Fibroblast of skin of left quadriceps (primary cell): ENCODE measurements at places on chromosomes 4 and X.
A peak's percentile ranks its signal among the peaks of the same experiment; 100 is the strongest.

DNA sequence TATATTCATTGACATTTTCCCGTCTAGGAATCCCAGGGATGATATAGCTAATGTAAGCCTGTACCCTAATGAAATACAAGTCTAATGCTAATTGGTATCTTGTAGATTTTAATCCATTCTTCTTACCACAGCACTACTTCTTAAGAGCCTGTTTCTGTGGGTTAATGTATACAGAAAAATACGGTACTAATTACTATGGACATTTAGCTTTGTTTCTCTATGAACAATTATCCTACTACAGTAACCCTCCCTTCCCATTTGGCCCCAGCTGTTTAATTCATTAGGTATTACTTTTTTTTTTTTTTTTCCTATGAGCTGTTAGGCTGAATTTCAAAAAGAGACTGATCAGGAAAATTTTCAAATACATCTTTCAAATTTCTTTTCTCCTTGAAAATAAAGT lies 245.1 kb upstream of the SLC7A11 start:
- DNase-seq, result no peak

- no peak for DNase-seq
Observed at GRCh38 chr4:125519371-125520146, 204.8 kb downstream of the FAT4 start.

DNA sequence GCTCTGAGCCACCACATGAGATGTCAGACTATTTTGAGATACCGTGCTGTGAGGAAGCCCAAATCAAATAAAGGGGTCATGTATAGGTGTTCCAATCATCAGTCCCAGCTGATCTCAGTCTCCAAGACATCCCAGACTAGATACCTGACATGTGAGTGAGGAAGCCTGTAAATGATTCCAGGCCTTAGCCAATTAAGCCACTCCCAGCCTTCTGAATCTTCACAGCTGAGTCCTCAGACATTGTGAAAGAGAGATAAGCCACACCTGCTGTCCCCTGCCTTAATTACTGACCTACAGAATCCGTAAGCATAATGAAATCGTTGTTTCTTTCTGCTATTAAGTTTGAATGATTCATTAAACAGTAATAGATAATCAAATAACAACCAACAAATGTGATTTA lies 671.4 kb downstream of the ZNF674 start:
- DNase-seq, result no peak

DNA sequence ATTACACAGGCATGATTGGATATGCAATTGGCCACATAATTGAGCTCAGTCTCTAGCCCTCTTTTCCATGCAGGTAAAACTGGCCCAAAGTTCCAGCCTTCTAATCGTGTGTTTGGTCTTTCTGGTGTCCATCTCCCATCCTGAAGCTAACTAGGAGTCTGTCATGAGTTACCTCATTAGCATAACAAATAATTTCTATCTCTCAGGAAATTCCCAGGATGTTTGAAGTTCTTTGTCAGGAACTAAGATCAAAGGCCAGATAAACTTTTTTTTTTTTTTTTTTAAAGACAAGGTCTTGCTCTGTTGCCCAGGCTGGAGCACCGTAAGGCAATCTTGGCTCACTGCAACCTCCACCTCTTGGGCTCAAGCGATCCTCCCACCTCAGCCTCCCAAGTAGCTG lies 15.8 kb downstream of the ATXN3L start:
- DNase-seq, result no peak

GRCh38 chr4:1655081-1655480 lies 29.0 kb downstream of the FAM53A start:
- no peak for DNase-seq

- no peak for DNase-seq
Observed at GRCh38 chr4:26199596-26199995, 121.2 kb upstream of the RBPJ start.

DNA sequence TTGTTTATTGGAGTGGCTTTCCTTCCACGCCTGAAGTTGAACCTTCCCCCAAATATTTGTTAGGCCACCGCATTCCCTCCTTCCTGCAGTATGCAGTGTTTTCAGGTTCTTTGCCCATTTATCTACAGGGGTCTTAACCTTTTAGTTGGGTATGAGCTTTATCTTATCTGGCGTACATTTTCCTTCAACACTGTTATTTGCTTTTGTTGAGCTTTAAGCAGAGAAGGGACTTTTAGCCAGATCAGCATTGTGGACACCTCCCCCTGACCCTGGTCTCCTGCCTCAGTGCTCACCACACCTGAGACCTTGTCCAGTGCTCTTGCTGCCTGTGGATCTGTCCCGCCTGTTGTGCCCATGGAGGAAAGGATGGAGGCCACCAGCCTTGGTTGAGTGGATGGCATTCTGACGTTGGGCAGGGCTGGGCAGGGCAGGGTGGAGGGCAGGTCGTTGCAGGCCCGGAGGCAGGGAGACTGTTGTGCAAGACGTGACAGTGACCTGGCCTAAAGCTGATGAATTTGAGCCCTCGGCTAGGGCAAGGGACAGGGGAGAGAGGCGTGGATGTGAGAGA lies 998 bp upstream of the DUSP9 start:
- DNase-seq, result no peak

- no peak for DNase-seq
Observed at GRCh38 chr4:52507774-52508173, 151.3 kb downstream of the USP46 start.

- DNase-seq, result no peak
Observed at GRCh38 chrX:39418731-39419638, 617.7 kb downstream of the MID1IP1 start.

- no peak for DNase-seq
Observed at GRCh38 chr4:41455206-41455605, 82.8 kb upstream of the LIMCH1 start.

DNA sequence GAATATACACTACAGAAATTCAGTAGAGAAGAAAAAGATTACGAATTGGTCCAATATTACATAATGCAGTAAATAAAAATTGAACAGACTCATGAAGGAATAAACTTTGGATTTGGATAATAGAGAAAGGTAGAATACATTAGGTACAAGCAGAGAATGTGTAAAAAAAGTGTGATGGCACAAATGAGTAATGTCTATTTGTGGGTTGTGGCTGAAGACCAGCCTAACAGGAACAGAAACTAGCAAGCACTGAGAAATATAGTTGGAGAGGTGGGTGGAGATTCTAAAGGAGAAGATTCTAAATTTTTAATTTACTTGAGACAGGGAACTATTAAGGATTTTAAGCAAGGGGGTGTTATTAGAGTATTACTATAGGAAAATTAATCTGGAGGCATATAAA lies 15.2 kb upstream of the CLOCK start:
- no peak for DNase-seq

- DNase-seq, result no peak
Observed at GRCh38 chr4:152073351-152074087, 312.7 kb upstream of the GATB start.

DNA sequence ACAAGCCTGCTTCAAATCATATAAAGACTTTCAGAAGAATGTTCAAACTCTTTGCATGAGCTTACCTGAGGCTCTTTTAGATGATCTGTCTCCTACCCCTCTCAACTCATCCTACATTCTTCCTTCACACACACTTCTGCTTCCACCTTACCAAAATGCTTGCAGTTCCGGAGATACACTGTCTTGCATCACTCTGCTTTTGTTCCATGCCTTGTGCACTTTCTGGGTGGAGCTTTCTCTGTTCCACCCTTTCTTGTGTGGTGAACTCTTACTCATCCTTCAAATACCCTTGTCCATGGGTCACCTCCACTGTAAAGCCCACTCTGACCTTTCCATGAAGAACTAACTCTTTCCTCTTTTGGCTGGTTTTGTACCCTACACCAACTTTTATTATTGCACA lies 18.4 kb upstream of the MGST2 start:
- no peak for DNase-seq

DNA sequence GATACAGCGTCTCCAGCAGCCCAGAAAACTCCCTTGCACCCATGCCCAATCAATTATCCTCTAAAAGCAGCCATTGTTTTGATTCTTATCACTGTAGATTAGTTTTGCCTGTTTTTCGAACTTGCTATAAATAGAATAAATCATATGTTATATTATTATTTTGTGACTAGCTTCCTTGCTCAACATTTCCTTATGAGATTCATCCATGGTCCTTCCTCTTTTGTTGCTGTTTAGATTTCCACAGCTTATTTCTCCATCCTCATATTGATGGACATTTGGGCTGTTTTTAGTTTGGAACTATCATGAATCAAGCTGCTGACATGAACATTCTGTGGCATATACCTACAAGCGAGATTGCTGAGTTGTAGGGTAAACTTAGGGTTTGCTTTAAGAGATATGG lies 595.3 kb downstream of the BCOR start:
- no peak for DNase-seq

GRCh38 chrX:2187352-2188115 lies 313.2 kb downstream of the DHRSX start:
- no peak for DNase-seq

DNA sequence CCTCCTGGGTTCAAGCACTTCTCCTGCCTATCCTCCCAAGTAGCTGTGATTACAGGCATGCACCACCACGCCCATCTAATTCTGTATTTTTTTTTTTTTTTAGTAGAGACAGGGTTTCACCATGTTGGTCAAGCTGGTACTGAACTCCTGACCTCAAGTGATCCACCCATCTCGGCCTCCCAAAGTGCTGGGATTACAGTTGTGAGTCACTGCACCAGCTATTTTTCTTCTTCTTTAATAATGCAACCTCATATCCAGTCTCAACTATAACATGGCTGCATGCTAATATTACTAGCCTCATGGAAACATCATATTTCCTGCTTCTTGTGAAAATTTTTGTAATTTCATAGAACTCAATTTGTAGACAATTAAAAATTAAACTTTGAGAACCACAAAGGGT lies 706.5 kb downstream of the KCTD8 start:
- DNase-seq, result no peak

DNA sequence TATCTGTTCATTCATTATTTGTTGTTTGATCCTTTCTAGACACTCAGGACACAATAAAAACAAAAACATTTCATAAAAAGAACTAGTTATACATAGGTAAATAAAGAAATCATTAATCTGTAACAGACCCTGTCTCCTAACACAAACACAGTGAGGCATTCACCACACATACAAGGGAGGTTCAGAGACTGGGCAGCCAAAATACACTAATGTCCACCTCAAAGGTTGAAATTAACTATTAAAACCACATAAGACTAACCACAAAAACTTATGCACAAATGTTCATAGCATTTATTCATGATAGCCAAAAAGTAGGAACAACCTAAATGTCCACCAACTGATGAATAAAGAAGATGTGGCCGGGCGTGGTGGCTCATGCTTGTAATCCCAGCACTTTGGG lies 7.8 kb downstream of the PAPSS1 start:
- DNase-seq, result no peak

GRCh38 chr4:30600246-30601017 lies 119.7 kb upstream of the PCDH7 start:
- DNase-seq, result peak; percentile 42

- no peak for DNase-seq
Observed at GRCh38 chr4:118369231-118369630, 16.4 kb upstream of the PRSS12 start.

DNA sequence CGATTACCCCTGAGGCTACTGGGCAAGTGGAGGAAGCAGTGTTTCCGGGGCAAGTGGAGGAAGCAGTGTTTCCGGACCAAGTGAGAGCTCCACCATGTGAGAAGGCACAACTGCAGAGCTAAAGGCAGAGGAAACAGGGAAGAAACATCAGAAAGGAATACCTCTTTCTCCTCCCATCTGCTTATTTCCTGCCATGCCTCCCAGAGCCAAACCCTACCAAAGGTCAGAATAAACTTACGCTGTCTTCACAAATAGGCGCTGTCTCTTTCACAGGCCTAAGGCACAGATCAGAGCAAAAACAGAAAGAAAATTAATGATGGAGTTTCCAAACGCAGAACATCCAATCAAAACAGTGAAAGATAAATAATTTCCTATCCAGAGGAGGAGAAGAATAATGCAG lies 153.0 kb downstream of the ATOH1 start:
- DNase-seq, result no peak

- DNase-seq, result no peak
Observed at GRCh38 chr4:115152081-115152480, 38.7 kb upstream of the NDST4 start.

- no peak for DNase-seq
Observed at GRCh38 chr4:115058533-115058932, 54.9 kb downstream of the NDST4 start.

DNA sequence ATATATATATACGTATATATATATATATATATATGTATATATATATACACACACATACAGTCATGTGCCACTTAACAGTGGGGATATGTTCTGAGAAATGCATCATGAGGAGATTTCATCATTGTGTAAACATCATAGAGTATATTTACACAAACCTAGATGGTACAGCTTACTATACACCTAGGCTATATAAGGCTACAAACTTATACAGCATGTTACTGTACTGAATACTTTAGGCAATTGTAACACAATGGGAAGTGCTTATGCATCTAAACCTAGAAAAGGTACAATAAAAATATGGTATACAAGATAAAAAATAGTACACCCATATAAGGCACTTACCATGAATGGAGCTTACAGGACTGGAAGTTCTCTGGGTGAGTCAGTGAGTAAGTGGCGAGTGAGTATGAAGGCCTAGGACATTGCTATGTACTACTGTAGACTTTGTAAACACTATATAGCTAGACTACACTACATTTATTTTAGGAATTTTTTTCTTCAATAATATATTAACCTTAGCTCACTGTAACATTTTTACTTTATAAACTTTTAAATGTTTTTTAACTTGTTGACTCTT lies 13.2 kb upstream of the CCSER1 start:
- DNase-seq, result no peak

GRCh38 chr4:4269331-4269731 lies 20.6 kb downstream of the LYAR start:
- DNase-seq, result no peak

- no peak for DNase-seq
Observed at GRCh38 chr4:115575851-115576250, 462.4 kb upstream of the NDST4 start.

- DNase-seq, result no peak
Observed at GRCh38 chr4:101418055-101418454, 70.7 kb upstream of the PPP3CA start.

DNA sequence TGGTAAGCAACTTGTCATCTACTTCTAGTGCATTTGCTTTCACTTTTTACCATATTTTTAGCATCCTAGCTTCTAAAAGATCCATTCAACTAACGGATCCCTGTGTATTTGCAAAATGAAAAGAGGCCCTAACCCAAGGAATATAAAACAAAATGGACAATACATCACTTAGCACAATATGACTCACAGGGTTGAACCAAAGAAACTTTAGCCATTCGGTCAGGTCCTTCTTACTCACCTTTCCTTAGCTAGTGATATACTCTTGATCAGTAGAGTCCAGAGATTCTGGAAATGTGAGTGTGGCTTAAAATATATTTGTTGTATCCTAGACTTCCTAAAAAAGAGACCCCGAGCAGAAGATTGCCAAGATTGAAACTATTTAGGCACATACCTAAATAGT lies 19.5 kb downstream of the TMPRSS11E start:
- no peak for DNase-seq

DNA sequence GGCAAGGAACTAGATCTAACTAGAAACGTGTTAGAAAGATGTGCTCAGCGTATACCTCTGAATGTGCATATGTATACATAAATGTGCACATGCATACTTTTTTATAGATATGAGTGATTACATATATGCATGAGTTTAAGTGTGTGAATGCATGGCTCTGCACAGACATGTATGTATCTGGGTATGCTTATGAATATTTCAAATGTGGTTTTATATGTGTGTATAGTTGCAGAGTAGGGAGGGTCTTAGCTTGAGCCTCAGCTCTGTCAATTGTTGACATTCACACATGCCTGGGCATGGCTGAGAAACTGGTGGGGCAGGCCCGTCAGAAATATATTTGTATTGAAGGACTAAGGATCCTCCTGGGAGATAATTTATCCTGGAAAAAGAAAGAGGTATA lies 31.1 kb downstream of the RAP2C start:
- DNase-seq, result no peak
